Stimulated activated CD8-positive, alpha-beta memory T cell treated with anti-CD3 and anti-CD28 coated beads, Interleukin-4, amount 100 ng/mL, for 1 hour (primary cell): ENCODE measurements at places on chromosomes 6 and 20.

- DNase-seq = no peak
Observed at GRCh38 chr6:26268659-26269402, 96.2 kb upstream of the BTN3A2 start.

GRCh38 chr6:117531346-117531745, 48.9 kb downstream of the DCBLD1 start:
- no peak for DNase-seq

DNA sequence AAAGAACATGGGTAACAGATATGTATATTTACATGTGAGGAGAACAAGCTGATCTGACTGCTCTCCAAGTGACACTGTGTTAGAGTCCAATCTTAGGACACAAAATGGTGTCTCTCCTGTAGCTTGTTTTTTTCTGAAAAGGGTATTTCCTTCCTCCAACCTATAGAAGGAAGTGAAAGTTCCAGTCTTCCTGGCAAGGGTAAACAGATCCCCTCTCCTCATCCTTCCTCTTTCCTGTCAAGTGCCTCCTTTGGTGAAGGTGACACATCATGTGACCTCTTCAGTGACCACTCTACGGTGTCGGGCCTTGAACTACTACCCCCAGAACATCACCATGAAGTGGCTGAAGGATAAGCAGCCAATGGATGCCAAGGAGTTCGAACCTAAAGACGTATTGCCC, 5.2 kb downstream of the HFE start:
- no peak for DNase-seq

GRCh38 chr6:10595731-10596664, 74.8 kb downstream of the GCNT2 start:
- DNase-seq = no peak

GRCh38 chr6:125918230-125918629, 38.3 kb upstream of the HINT3 start:
- no peak for DNase-seq

- DNase-seq = no peak
Observed at GRCh38 chr6:36731622-36732310, 34.1 kb downstream of the RAB44 start.

DNA sequence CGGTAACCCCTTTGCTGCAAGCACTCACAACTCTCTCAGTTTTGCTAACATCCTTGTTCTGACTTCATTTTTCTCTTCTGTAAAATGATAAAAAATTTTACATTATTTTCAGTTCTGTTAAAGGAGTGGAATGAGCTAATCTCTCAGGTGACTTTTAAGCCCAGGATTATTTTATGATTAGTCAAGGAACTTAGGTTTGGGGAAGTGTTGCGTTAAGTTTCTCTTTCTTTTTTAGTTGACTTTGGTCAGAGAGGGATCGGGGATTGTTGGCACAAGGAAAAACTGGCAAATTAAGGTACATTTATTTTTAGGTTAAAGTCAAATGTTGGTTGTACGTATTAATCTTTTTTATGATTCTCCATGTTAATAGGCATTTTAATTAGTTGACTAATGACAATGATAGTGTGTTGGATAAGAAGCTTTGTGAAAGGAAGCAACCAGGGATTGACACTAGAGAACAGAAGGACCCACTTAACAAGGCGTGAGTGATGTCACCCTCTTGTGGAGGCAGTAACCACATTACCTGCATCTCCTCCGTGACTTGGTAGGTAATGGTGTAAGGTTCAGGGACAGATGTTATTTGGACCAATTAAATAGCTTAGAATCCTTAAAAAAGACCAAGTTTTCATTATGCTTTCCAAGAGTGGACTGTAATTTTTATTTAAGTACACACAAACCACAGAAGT, 31.6 kb downstream of the CD83 start:
- no peak for DNase-seq

GRCh38 chr6:16819752-16820151, 58.5 kb upstream of the ATXN1 start:
- DNase-seq = no peak

DNA sequence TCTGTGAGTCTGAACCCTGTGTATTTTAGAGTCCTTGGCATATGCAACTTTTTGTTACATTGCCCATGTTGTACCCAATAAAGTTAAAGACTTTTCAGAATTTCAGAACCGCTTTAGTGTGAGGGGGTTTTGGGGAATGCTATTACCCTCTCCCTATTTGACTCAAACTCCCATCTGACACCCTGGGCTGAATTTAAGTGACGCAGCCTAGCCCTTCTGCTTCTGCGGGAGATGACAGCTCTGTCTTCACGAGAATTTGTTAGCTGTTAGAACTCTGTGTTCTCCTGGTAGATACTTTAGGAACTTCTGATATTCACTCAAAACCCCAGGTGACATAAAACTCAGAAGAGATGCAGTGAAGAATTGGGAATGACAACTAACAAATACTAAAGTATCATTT, 500.6 kb upstream of the ID4 start:
- no peak for DNase-seq

DNA sequence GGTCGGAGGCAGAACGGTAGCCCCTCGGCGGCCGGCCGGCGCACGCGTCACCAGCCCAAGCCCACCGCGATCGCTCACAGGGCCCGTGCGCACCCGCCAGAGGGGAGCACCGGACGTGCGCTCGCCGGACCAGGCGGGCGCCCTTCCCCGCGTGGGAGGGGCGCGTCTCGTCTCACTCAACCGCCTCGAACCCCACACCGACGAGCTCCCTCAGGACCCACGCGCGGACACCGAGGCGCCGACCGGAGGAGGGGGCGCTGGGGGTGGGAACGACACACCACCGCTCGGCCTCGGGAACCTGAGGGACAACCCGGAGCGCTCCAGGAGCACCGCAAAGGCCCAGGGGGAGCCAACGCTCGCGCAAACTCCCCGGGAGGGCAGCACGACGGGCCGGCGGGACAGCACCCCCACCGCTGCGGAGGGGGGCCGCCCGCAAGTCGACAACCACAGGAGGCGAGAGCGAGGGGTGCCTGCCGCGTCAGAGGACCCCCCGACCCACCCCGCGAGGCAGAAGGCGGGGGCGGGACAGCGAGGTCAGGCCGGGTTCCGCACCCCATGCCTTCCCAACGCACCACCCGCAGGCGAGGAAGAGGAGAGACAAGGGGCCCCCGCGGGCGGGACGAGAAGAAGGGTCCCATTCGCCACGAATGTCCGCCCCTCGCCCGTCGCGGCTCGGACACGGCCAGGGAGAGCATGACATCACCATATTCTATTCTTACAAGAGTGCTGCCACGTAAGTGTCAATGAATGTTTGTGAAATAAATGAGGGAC, 512.7 kb upstream of the ZNF337 start:
- DNase-seq = no peak
